ENCODE measurements at places on chromosomes 13 and 19.

GRCh38 chr13:40386586-40386985 lies 279.9 kb downstream of the FOXO1 start:
- no peak for DNase-seq

- DNase-seq, result no peak
Observed at GRCh38 chr19:11064831-11065303, 24.4 kb upstream of the LDLR start.

DNA sequence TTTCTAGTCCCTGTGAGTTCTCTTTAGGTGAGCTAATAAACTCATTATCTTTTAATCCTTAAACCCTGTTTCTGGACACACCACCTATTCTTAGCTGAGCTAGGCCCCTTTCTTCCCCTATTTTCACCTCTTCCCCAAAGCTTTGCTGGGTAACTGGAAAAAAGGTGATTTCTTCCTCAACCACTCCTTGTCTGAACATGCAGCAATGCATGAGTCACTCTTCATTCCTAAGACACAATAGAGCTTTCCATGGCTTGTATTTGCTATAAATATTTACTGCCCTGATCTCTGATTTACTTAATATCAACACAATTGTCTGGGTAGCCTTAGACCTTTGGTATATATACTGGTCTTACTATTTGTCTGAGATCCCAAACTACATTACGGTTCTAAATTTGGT lies 370.9 kb downstream of the KLF5 start:
- no peak for DNase-seq

DNA sequence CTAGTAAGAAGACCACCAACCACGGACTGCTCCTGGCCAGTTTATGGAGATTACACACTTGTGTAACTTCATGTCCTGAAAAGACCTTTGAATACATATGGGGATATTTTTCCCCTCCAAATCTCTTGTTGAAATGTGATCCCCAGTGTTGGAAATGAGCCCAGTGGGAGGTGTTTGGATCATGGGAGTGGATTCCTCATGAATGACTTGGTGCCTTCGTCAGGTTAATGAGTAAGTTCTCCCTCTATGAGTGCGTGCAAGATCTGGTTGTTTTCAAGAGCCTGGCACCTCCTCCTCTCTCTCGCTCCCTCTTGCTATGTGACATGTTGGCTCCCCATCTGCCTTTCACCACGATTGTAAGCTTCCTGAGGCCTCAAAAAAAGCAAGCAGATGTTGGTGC lies 769.0 kb upstream of the SLITRK1 start:
- no peak for DNase-seq

DNA sequence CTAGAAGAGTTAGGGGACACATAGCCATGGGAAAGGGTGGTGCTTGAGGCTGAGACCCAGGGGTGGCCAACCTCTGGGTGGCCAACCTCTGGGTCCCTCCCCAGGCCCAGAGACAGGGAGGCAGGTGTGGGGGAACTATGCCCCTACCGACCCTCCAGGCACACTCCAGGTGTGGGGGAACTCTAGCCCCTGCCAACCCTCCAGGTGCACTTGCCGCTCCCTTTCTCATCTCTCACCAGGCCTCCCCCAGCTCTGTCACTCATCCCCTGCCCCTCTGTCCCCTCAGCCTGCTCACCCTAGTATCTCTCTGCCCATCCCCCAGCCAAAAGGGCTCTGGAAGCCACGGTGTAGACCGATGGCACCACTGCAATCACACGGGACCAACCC lies 10.6 kb upstream of the VSTM2B start:
- DNase-seq, result no peak

DNA sequence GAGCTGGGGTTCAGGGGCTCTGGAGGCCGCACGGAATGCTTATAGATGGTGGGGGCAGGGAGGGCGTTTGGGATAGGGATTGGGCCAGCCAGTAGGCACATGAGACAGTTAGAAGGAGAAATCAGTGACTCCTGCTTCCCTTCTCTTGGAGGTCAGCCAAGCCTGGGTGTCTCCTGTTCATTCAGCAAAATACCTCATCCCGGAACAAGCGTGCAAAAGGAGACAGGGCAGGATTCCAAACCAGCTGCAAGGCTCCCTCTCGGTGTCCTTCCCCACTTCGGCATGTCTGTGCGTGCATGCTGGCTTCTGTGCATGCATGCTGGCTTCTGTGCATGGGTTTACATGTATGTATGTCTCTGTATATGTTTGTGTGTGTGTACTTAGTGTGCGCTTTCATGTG lies 37.3 kb upstream of the PEPD start:
- DNase-seq, result no peak

GRCh38 chr13:88031980-88032559 lies 360.9 kb downstream of the SLITRK5 start:
- no peak for DNase-seq

Data from CD4-positive, alpha-beta T cell treated with Interleukin-10 for 1 hour (primary cell).